ENCODE measurements at places on chromosomes 12 and 14.

GRCh38 chr14:51328772-51329353, 88.8 kb downstream of the TMX1 start:
- DNase-seq, result no peak

- no peak for DNase-seq
These were observed 1553.8 kb upstream of the FLRT2 start for GRCh38 chr14:83975841-83976770.

GRCh38 chr12:5548152-5548943, 116.4 kb downstream of the NTF3 start:
- peak; percentile 58 for DNase-seq

- no peak for DNase-seq
These were observed 64.9 kb upstream of the STRN3 start for GRCh38 chr14:31090883-31091764.

DNA sequence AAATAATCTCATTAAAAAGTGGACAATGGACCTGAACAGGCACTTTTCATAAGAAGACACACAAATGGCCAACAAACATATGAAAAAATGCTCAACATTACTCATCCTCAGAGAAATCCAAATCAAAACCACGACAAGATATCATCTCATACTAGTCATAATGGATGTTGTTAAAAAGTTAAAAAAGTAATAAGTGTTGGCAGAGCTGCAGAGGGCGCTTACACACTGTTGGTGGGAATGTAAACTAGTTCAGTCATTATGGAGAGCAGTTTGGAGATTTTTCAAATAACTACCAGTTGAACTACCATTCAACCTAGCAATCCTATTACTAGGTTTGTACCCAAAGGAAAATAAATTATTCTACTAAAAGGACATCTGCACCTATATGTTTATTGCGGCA, 47.2 kb downstream of the FOXG1 start:
- no peak for DNase-seq

GRCh38 chr12:62817556-62818271, 117.2 kb downstream of the PPM1H start:
- peak; percentile 68 for DNase-seq

- DNase-seq, result no peak
These were observed 985.5 kb downstream of the DIO2 start for GRCh38 chr14:79225815-79226214.

- no peak for DNase-seq
These were observed 37.1 kb downstream of the CHGA start for GRCh38 chr14:92959761-92960680.

- DNase-seq, result no peak
These were observed 19.0 kb downstream of the FAM222A start for GRCh38 chr12:109732321-109733305.

GRCh38 chr12:38785381-38785780, 120.0 kb downstream of the CPNE8 start:
- no peak for DNase-seq

GRCh38 chr14:99688210-99688581, 4.1 kb downstream of the CYP46A1 start:
- DNase-seq, result no peak

- DNase-seq, result no peak
These were observed 54.0 kb upstream of the ATP2B1 start for GRCh38 chr12:89762498-89763170.

GRCh38 chr12:53343969-53344368, 7.8 kb upstream of the SP7 start:
- DNase-seq, result no peak

DNA sequence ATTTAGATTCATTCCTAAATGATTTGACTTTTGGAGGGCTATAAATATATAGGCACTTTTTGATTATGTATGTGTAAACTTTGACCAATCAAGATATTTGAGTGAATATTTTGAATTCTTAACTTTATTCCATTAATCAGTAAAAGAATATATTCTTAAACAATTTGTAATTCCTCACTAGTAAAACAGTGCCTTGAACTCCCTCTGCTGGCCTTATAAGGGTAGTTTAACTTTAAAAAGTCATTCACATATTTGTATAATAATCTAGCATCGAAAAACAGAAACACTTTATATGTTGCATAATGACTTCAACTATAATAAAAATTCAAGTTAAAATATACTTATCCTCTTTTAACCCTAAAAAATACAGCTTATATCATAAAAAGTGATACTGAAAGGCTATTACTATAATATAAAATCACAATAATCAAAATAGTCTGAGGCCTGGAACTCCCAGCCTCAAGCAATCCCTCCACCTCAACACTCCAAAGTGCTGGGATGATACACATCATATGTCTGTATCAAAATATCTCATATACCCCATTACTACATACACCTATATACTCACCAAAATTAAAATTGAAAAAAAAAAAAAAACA, 31.2 kb downstream of the CCDC59 start:
- DNase-seq, result peak; percentile 23

- no peak for DNase-seq
These were observed 118.4 kb upstream of the NCOR2 start for GRCh38 chr12:124685689-124686369.

Measured in SW480 (cell line).